Astrocyte (in vitro differentiated cells and primary cell): ENCODE measurements at places on chromosomes 7 and 10. TPM values are rescaled to one million over a fixed set of nuclear protein-coding genes. Genes with fewer than 3 reads are reported as not detected.

The CDK14 gene
- 26.7 and 30.2 TPM in 2 replicates for total RNA-seq

The DNAH11 gene
- 0.43 and 0.72 TPM in 2 replicates for total RNA-seq

GRCh38 chr7:45215601-45216062 lies 58.0 kb downstream of the RAMP3 start:
- no peak for DNase-seq
- no peak overlapping the region for H3K4me3 ChIP-seq
- no peaks in the 10 kb centered on the region for H3K36me3 ChIP-seq
- H3K27me3 ChIP-seq, result peaks cover 8% of the 10 kb centered on the region
- H3K27ac ChIP-seq, result no peak overlapping the region
- H3K4me1 ChIP-seq, result no peaks in the 10 kb centered on the region

- H3K4me1 ChIP-seq, result no peaks in the 10 kb centered on the region
- no peaks in the 10 kb centered on the region for H3K36me3 ChIP-seq
- H3K4me3 ChIP-seq, result no peak overlapping the region
- DNase-seq, result peak; percentile 7
These were observed 572.8 kb downstream of the REEP3 start for GRCh38 chr10:64093946-64094535.

GRCh38 chr7:44678101-44678470 lies 70.6 kb upstream of the ZMIZ2 start:
- peak; percentile 55 for DNase-seq
- H3K27me3 ChIP-seq, result no peaks in the 10 kb centered on the region
- peaks cover 4% of the 10 kb centered on the region for H3K4me1 ChIP-seq
- no peak overlapping the region for H3K4me3 ChIP-seq
- no peak overlapping the region for H3K27ac ChIP-seq

The TEX47 gene
- total RNA-seq, result not detected in 2 replicates

- no peaks in the 10 kb centered on the region for H3K36me3 ChIP-seq
- no peak overlapping the region for H3K4me3 ChIP-seq
- peak; percentile 66 for DNase-seq
- H3K4me1 ChIP-seq, result peaks cover 35% of the 10 kb centered on the region
- H3K27ac ChIP-seq, result peak overlapping the region; percentile 43
- no peaks in the 10 kb centered on the region for H3K27me3 ChIP-seq
These were observed 49.9 kb upstream of the COL1A2 start for GRCh38 chr7:94344826-94345225.

GRCh38 chr7:18384491-18385143 lies 110.9 kb upstream of the HDAC9 start:
- H3K4me3 ChIP-seq, result no peak overlapping the region
- peaks cover 8% of the 10 kb centered on the region for H3K4me1 ChIP-seq
- no peaks in the 10 kb centered on the region for H3K27me3 ChIP-seq
- DNase-seq, result peak; percentile 6
- no peak overlapping the region for H3K27ac ChIP-seq

The TSPAN33 gene
- 6.5 and 6.8 TPM in 2 replicates for total RNA-seq
